Activated T-helper 2 cell treated with anti-CD3 and anti-CD28 coated beads, Interferon-gamma antibody, Interleukin-2, Interleukin-4, amounts not matched to agents 10 μg/mL and 5 μg/mL and 100 μg/mL, durations not matched to agents 14 hours and 24 hours and 36 hours (primary cell): ENCODE measurements at places on chromosomes 16 and 17. TPM values are rescaled to one million over a fixed set of nuclear protein-coding genes. Genes with fewer than 3 reads are reported as not detected.

Gene CACNG3
- not detected in 2 replicates for total RNA-seq

Gene OR1G1
- not detected in 2 replicates for total RNA-seq

Gene FASN
- 387 and 409 TPM in 2 replicates for total RNA-seq

Gene SMTNL2
- not detected in 2 replicates for total RNA-seq

GRCh38 chr16:51035711-51036110 is 115.4 kb downstream of the SALL1 start:
- DNase-seq = no peak

- DNase-seq = no peak
Observed at GRCh38 chr17:66952031-66952524, 12.4 kb upstream of the CACNG4 start.

DNA sequence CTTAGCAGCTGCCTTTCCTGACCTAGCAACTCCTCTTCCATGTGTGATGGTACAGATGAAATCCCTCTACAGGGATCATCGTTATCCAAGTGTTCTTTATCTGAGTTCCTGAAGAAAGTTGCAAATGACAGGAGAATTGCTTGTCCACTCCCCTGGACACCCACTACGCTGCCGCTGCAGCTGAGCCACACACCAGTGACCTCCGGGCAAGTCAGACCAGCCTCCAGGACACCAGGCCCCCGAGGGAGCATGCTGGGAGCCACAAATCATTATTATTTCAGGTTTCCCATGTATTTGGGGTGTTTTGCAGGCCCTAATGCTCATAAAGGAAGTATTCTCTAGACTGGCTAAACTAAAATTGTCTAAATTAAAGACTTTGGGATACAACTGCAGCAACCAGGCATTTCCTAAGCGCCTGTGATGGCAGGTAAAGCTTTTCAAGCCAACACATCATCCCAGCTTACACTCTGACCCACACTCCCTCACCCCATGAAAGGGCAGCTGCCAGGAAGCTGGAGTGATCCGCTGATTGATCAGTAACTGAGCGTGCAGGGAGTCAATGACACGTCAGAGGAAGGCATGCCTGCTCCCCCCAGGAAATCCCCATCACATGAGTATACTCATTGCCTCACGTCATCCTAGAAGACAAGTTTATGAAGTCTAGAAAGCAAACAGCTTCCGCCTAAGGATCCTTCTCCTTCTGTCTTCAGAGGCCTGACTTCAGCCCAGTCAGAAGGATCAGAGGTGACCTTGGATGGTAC is 14.4 kb downstream of the FA2H start:
- DNase-seq = no peak

Gene KRT35
- total RNA-seq = not detected in 2 replicates

DNA sequence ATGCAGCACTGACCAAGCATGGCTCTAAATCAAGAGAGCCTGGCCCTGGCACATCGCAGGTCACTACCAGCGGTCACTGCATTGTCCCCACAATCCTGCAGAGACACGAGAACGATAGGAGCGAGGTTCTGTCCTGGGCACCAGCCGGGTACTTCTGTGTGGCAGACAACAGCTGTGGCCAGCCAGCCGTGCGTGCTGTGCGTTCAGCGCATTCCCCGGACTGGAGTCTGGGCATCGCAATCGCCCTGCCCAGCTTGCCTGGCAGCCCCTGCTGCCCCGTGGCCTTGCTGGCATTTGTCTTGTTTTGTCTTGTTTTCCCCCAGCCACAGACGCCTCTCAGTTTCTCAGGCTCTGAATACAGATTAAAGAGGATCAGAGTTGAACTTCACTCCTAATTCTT is 33.9 kb downstream of the COTL1 start:
- no peak for DNase-seq

DNA sequence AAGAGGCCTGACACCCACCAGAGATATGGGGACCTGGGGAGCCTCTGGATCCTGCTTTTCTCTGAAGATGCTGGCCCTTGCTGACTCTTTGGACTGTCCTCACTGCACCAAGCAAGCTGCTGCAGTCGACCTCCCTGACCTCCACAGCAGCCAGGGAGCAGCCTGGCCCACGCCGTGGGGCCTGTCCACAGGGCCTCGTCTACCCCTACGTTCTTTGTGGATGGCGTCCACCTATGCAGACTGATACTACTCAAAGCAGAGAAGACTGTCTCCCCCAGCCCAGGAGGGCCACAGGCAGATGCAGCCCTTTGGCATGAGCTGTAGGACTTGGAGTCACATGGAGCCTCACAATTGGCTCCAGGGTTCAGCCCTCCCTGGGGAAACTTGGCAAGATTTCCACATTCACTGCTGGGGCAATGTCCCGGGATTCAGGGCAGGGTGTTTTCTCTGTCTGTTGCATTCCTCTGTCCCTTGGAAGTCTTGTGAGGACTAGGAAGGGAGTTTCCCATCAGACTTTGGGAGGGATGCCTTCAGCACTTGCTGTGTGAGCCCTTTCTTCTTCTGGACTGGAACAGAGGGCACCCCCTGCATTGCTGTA is 152.2 kb downstream of the NTN1 start:
- no peak for DNase-seq

GRCh38 chr17:40311575-40311974 is 2.6 kb downstream of the RARA start:
- no peak for DNase-seq

Gene TBC1D3H
- total RNA-seq = not detected in 2 replicates

DNA sequence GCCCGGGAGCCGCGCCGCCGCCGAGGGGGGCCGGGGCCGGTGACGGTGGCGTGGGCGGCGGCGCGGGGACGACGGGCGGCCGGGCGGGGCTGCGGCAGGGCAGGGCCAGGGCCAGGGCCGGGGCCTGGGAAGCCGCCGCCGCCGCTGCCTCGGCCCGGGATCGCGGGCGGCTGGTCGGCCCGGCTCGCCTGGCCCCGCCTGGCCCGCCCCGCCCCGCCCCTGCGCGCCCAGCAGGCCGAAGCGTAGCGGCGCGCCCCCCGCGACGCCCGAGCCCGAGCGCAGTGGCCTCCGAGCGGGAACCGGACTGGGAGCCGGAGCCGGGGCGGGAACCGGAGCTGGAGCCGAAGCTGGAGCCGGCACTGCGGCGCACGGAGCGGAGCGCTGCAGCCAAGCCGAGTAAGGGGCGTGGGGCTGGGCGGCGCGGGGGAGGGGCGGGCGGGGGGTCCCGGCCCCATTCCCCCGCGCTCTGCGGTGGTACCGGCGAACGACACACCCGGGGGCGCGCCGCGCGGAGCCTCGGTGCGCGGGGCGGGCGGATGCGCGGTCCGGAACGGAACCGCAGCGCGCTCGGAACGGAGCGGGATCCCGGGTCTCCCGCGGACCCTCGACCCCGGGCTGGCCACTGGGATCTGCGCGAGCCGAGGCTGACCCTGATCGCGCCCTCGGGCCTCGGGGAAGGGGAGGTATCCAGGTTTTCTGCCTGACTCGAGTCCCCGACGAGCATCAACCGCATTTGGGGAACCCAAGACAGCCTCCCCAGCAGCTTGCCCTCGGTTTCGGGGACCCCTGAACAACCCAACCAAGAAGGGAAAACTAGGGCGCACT is at the start of gene BEAN1:
TSS of gene BEAN1 (plus strand) at position 260 of the 825 bp plus-strand sequence. CDS start 10,382 bp downstream, outside the sequence.
- no peak for DNase-seq

Gene CPHXL2
- total RNA-seq = not detected in 2 replicates

- no peak for DNase-seq
Observed at GRCh38 chr17:31397256-31397939, 5.9 kb downstream of the RAB11FIP4 start.

Gene ADAD2
- not detected in 2 replicates for total RNA-seq

Gene CD300E
- not detected in 2 replicates for total RNA-seq

Gene MT4
- total RNA-seq = not detected in 2 replicates
